ENCODE measurements at places on chromosomes 12 and 14.
A peak's percentile ranks its signal among the peaks of the same experiment; 100 is the strongest.

DNA sequence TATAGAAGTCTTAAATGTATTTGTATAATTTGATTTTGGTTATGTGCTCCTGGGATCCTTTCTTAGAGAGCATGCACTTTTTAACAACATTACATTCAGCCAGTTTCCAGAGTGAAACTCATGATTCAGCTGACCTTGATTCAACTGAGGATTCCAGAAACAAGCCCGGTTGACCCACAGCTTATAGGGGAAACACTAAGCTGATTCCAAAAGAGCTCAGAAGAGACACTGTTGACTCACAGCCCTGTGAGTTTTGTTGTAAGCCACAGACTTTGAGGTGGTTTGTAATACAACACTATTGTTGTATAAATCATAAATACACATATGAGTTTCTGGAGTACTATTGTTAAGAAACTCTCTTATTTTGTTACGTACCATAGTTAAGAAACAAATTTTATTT, 133.8 kb upstream of the MGAT4C start:
- no peak for DNase-seq

GRCh38 chr12:56257491-56258067, 605 bp downstream of the ANKRD52 start:
- DNase-seq = peak; percentile 9

DNA sequence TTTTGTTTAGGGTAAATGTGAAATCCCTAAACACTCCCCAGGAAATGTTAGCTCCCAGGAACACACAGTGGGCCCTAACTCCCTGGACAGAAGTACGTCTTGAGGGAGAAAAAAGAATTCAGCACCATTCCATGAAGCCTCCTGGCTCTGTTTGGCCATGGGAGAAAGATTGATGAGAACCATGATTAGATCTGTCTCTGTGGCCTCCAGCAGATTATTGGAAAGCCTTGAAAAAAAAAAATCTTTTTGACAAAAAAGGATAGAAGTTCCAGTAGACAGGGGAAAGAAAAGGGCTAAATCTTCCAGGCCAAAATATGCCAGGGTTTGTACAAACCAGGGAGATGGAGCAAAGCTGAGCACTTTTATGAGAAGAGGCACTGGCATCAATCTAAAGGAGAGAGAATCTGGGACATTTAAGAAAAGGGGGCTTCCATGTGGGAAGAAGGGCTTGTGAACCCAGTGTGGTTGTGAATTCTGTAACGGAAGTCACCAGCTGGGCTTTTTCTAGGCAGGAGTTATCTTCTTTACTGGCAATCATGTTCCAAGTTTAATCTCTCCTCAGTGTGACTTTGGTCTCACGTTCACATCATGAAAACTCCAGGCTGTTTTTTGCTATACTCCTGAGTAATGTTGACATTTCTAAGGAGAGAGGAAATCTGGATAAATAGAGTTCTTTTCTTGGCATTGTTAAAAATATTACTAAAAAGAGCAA, 426.7 kb downstream of the RAD51B start:
- DNase-seq = no peak

DNA sequence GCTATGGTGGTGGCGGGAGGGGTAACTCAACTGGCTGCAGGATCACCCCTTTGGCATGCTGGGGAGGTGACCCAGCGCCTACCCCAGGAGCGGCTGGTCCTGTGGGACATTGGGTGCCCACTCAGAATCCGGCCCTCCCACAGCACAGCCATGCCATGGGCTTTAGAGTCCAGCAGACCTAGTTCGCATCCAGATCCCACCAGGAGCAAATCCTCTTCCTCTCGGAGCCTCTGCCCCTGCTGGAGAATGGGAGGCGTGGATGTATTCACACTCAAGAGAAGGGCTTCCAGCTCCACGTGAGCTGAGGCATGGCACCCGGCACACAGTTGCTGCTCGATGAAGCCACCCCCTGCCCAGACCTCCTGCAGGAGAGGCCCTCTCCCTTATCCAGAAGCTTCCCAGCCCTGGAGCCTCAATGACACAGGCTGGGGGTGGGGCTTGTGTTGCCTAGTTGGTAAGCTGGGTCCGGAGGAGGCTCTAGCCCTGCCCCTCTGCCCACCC, 17.7 kb downstream of the FAM222A start:
- DNase-seq = no peak

GRCh38 chr12:120125792-120126634, 9.5 kb upstream of the RAB35 start:
- no peak for DNase-seq

Measured in RCC 7860 (cell line).